ENCODE measurements at places on chromosomes 12 and 14. TPM values are rescaled to one million over a fixed set of nuclear protein-coding genes. Genes with fewer than 3 reads are reported as not detected.

GRCh38 chr12:66976526-66976925 is 292.6 kb upstream of the CAND1 start:
- no peak for DNase-seq

The MGP gene
- not detected for total RNA-seq

GRCh38 chr12:103986829-103987228 is 21.2 kb downstream of the TDG start:
- no peak for DNase-seq

DNA sequence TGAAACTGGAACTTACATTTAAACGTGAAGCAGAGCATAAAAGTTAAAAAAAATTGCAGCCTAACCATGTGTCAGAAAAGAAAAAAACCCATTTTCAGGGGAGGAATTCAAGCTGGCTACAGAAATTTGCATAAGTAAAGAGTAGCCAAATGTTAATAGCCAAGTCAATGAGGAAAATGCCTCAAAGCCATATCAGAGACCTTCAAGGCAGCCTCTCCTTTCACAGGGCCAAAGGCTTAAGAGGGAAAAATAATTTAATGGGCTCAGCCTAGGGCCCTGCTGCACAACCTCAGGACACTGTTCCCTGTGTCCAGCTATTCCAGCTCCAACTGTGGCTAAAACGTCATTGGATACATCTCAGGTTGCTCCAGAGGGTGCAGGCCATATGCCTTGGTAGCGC is 749.5 kb downstream of the FLRT2 start:
- no peak for DNase-seq

- DNase-seq: no peak
These were observed 924.5 kb downstream of the AACS start for GRCh38 chr12:125989696-125990095.

DNA sequence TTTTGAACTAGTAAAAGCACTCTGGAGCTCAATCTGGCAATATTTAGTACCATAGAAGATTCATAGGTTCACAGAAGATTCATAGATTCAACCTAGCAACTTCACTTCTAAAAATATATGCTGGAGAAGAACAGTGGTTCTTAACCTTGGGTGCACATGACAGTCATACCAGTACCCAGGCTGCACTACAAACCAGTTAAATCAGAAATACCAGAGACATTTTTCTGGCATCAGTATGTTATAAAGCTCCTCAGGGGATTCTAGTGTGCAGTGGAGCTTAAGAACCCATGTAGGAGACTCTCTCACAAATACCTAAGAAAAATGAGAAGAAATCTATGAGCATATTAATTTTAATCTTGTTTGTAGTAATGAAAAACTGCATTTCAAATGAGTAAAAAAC is 46.6 kb downstream of the CNTN1 start:
- DNase-seq: no peak

GRCh38 chr12:118050972-118051910 is 9.7 kb downstream of the WSB2 start:
- DNase-seq: no peak

DNA sequence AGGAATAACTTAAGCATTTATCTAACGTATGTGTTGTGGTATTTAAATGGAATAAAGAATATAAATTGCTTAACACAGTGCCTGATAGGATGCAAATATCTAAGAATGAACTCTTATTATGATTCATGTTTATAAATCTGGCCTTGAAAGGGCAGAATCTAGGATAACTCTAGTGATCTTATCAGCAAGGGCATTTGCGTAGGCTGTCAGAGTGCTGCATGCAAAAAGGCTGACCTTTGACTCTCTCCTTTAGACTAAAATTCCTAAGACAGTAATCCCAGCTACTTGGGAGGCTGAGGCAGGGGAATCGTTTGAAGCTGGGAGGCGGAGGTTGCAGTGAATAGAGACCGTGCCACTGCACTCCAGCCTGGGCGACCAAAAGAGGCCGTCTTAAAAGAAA is 31.3 kb upstream of the ANP32D start:
- no peak for DNase-seq

DNA sequence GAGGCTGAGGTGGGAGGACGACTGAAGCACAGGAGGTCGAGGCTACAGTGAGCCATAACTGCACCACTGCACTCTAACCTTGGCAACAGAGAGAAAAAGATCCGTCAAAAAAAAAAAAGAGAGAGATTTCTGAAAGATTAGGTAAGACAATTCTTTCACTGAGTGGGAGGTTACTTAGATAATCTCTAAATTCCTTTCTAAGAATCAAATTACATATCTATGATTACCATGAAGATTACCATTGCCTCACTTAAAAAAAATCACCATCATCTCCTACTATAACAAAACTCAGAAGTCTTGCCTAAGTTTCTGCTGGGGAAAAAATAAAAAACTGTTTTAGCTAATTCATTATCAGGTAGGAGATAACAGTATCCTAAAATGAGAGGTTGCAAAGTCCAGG is 366.7 kb downstream of the DUSP6 start:
- DNase-seq: no peak

- DNase-seq: no peak
These were observed 177.8 kb downstream of the PRKD1 start for GRCh38 chr14:29749829-29750228.

DNA sequence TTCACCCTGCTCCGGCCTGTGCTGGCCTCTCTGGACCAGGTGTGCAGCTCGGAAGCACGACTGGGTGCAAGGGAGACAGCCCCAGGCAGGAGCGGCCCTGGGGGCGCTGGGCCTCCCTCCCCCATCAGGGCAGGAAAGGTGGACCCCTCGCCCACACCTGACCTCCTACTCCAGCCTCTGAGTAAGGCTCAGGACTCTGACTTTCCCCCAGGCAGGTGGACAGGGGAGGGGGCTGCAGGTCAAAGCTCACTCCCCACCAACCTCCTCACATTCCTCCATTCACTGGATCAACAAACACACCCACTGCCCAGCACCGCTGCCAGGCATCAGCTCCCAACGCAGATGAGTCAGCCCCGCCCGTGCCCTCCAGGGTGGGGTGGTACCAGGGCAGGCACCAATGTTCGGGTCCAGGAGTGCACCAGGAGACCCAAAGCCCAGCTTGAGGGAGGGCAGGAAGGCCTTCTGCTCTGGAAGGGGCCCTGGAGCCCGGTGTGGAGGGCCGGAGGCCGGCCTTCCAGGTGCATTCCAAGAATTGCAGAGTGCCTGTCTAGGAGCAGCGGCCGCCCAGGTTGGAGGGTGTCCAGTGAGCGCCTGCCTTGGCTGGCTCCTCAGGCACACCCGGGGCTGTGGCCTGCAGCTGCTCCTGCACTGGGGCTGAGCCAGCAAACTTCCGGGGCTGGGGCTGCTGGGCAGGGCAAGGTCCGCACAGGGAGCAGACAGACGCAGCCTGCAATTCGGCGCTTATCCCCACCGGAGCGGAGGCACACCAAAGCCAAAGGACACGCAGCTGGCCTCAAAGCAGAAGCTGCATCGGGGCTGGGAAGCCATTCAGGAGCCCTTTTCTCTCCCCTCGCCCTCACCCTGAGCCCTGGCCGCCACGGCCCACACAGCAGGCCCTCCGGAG is 1.6 kb upstream of the INF2 start:
- DNase-seq: peak; percentile 36

- no peak for DNase-seq
These were observed 29.0 kb upstream of the A2M start for GRCh38 chr12:9144730-9145106.

The CMA1 gene
- total RNA-seq: not detected

DNA sequence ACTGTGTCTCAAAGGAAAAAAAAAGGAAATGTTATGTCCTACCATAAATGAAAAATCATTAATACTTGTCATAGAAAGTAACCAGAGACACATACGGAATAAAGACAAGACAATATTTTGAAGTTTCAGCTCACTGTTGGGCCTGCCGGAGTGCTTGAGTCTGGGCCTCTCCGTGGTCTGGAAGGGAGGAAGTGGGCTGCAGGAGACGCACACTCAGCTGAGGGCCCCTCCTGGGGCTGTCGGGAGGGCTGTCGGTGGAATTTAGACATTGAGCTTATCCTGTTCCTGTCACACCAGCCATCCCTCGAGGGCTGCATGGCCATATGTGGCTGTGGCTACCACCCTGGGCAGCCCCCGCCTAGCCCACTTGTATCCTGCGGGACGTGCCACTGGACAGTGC is 80.6 kb downstream of the DDX51 start:
- no peak for DNase-seq

DNA sequence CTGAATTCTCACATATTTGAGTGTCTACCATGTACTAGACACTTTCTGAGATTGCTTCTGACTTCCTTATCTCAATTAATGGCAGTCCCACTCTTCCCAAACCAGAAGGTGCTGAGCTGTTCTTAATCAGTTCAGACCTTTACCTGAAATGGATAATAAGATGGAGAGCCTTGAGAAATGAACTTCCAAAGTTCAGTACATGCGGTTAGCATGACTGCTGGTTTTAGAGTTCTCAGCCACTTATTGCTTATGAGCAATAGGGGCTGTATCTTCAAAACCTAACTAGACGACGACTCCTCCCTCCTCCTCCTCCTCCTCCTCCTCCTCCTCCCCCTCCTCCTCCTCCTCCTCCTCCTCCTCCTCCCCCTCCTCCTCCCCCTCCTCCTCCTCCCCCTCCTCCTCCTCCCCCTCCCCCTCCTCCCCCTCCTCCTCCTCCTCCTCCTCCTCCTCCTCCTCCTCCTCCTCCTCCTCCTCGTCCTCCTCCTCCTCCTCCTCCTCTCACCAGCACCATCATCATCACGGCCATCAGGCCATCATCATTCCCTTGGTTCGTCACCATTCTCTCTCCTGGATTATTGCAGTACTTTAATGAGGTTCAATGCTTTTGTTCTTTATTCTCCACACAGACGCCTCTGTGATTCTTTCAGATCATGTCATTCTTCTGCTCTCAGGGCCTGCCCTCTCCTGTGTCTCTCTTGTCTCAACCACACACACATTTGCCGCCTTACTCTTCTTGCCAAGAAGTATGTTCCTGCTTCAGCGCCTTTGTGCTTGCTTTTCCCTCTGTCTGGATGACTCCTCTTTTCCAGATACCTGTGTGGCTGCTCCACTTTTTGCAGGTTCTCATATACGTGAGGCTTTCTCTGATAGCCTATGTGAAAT is 2.7 kb downstream of the PCNX1 start:
- peak; percentile 30 for DNase-seq

GRCh38 chr12:90399357-90399756 is 555.6 kb downstream of the CCER1 start:
- no peak for DNase-seq

The CD163 gene
- total RNA-seq: not detected

- DNase-seq: peak; percentile 79
These were observed 11.4 kb upstream of the BCAT1 start for GRCh38 chr12:24960222-24960855.

GRCh38 chr14:75261820-75262219 is 16.8 kb upstream of the FOS start:
- DNase-seq: no peak

- no peak for DNase-seq
These were observed 5.6 kb upstream of the FBRSL1 start for GRCh38 chr12:132484183-132484890.

The ART4 gene
- total RNA-seq: not detected

DNA sequence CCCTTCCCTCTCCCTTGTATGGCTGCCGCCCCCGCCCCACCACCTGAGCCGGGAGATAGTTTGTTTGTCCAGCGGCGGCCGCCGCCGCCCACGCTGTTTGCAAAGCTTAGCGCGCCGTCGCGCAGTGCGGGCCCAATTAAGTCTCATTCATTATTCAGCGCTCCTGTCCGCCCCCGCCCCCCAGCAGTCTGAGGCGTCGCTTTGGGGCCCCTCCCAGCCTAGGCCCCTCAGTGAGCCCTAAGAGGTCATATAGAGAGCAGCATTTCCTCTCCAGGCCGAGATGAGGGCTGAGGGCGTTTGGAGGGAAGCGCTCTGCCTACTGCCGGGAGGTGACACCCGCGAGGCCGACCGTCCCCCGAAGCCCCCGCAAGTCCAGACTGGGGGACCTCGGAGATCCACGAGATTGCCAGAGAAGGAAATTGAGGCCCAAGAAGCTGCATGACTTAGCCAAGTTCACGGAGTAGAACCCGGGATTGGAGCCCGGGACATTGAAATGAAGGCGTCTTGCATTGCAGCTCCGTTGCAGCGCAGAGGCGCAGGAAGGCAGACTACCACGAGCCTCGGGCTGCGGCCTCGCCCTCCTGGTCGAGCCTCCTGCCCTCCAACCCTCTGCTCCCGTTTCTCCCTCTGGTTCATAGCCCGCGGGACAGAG is at the start of gene DNAJC22:
Gene DNAJC22, plus strand, starts transcription at position 230 of the 652 bp plus-strand sequence. CDS start 1,985 bp downstream, outside the sequence.
- peak; percentile 79 for DNase-seq

DNA sequence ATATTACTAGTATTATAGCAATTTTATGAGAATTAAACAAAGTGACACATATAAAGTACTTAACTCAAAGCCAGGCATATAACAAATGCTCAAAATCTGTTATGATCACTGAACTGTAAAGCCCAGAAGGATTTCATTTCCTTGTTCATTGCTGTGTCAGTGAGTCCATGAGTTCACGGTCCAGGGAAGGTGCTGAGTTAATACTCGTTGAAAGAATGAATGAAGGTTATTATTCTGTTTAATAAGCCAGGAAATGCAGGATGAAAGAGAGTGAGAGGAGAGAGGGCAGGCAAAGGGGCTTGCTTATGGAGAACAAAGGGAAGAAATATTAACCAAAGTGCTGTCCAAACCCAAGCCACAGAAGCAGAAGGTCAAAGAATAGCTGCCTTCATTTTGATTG is 40.2 kb upstream of the NT5DC3 start:
- DNase-seq: no peak

GRCh38 chr12:27824126-27824842 is 44.2 kb upstream of the MANSC4 start:
- peak; percentile 32 for DNase-seq

- DNase-seq: no peak
These were observed at the start of gene SCNN1A for GRCh38 chr12:6375269-6376078. Gene SCNN1A, minus strand, starts transcription at chr12:6375563. Its CDS starts 780 bp downstream, at chr12:6374783.

The GPR68 gene
- total RNA-seq: 14.0 TPM

GRCh38 chr12:105270671-105271255 is 34.8 kb upstream of the APPL2 start:
- DNase-seq: no peak

Measured in activated CD8-positive, alpha-beta T cell treated with anti-CD3 and anti-CD28 coated beads for 36 hours (primary cell).